Stimulated activated CD4-positive, alpha-beta T cell treated with anti-CD3 and anti-CD28 coated beads, Interleukin-15, amount 100 ng/mL, for 24 hours (primary cell): ENCODE measurements at places on chromosomes 7 and 10.

- no peak for DNase-seq
These were observed 30.0 kb downstream of the GUSB start for GRCh38 chr7:65951837-65952578.

- DNase-seq: no peak
These were observed 336.5 kb upstream of the PRKCQ start for GRCh38 chr10:6916601-6917000.

DNA sequence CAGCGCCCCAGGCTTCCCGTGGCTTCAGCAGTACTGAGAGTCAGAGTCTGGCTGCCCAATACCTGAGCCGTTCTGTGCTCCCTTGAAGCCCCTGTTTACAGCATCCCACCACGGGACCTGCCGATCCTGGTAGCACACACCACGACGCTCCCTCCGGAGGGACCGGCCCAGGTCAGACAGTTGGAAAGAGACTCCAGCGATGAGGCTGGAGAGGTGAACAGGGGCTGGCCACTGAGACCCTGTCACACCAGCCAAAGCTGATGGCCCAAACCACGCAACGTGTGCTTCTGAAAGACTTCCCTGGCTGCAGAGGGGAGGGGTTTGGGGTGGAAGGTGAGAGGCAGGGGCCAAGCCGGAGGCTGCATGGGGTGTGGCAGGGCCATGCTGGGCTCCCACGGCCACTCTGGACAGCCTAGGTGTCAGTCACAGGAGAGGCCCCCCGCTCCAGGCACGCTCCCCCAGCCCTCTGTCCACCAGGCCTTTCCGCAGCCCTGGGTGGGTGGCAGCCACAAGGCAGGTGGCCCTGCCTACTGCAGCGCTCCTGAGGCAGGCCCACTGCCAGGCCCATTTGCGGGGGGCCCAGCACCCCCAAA, 140.2 kb upstream of the CHST15 start:
- no peak for DNase-seq

GRCh38 chr7:105621617-105622016, 40.3 kb upstream of the EFCAB10 start:
- no peak for DNase-seq

GRCh38 chr10:11440250-11441150, 170.9 kb downstream of the USP6NL start:
- DNase-seq: peak; percentile 69

GRCh38 chr7:69367780-69368179, 230.5 kb upstream of the AUTS2 start:
- no peak for DNase-seq

DNA sequence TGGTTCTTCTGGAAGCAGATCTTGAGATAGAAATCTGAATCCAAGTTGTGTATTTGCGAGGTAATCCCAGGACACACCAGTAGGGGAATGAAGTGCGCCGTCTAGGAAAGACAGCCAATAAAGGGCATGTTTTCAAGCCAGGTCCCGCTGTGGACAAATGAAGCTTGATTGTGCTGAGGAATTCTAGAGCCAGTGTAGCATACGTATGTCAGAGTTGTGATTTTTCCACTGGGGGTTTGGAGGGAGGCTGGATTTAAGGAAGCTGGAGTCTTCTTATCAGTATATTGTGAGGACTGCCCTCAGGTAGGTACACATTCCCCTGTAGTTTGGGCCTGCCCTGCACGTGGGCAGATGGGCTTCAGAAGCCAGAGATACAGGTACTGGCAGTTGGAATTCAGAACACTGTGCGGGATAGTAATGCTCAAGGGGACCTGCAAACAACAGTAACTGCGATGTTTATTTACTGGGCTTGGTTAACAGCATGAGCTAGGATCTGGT, 50.9 kb downstream of the GALNT11 start:
- DNase-seq: peak; percentile 27

DNA sequence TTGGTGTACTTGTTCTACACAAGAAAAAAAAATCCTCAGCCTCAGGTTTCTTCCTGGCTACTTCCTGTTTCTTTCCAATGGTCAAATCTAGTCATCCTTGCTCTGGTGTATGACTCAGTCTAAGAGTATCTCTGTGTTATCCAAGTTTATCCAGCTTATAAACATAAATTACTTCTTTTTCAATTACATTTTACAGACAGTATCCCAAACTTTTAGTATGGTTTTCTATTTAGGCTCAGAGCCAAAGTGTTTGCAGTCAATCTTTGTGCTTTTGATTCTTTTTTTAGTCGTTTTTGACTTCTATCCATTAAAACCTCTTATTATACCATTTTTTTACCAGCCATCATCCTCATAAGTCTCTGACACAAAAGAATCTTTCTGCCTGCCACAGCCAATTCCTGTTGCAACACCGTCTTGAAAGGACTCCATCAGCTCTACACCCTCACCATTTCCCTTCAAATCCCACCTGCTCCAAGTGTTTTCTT, 294.6 kb downstream of the PTEN start:
- DNase-seq: no peak

DNA sequence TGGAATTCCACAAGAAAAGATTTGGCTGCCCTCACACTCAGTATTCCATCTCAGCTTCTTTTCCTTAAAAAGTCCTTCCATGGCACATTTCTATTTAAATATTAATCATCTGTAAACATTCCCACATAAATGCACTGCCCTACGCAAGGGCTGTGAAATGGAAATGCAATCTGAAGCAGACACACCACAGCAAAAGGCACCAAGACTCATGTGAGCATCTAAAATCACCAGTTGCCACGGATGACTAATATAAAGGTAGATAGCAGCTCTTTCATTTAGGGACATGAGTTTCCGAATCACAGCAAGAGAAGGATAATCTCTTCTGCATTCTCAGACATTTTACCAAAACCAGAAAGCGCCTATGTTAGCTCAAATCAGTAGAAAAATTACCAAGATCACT, 31.6 kb downstream of the COA1 start:
- DNase-seq: no peak
